ENCODE measurements at places on chromosomes 7 and 10. TPM values are rescaled to one million over a fixed set of nuclear protein-coding genes. Genes with fewer than 3 reads are reported as not detected.

GRCh38 chr7:150383710-150384397 is 4.7 kb downstream of the ZNF775 start:
- DNase-seq = no peak

GRCh38 chr10:49615213-49615612 is 1.4 kb downstream of the CHAT start:
- DNase-seq = no peak

Gene ADAMTS14
- 4.3 TPM for total RNA-seq

DNA sequence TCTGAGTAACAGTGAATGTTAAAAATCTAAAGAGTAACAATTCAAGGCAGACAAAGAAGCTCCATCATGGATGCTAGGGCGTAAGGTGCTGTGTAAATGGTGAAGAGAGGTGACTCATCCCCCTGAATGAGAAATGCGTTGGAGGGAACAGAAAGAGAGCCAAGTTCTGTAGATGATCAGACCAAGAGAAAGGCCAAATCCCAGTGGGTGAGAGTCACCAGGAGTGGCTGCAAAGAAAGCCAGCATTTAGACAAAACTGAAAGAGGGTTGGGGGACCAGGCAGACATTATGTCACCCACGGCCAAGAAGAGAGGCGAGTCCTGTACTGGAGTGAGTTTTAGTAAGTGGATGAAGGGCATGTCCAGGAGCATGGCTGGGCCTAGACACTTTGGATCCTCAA is 153.1 kb downstream of the TRIL start:
- no peak for DNase-seq

Gene TLX1
- not detected for total RNA-seq

Gene GPRIN2
- 14.8 TPM for total RNA-seq

- no peak for DNase-seq
These were observed 11.0 kb downstream of the AS3MT start for GRCh38 chr10:102880256-102880655.

GRCh38 chr10:50805981-50806622 is 66.4 kb downstream of the ASAH2B start:
- no peak for DNase-seq

Gene PTPRN2
- total RNA-seq = 11.9 TPM

Measured in mucosa of gallbladder (tissue), 1 donor.